ENCODE measurements at places on chromosomes 16 and 17.

DNA sequence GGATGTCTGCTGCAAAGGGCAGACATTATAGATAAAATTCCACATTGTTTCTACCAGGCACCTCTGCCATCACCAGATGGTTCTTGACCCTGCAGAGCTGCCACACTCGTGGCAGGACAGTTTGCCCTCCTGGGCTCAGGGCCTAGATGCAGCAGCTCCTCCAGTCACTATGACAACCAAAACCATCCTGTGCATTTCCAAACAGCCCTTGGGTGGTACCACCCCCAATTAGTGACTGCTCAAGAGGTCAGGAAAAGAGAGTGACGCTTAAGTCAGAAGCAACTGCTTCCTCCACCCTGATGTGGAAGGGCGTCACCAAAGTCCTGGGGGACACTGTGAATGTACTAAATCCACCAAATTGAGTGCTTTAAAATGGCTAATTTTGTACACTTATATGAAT, 109.2 kb downstream of the C16orf95 start:
- DNase-seq: no peak

DNA sequence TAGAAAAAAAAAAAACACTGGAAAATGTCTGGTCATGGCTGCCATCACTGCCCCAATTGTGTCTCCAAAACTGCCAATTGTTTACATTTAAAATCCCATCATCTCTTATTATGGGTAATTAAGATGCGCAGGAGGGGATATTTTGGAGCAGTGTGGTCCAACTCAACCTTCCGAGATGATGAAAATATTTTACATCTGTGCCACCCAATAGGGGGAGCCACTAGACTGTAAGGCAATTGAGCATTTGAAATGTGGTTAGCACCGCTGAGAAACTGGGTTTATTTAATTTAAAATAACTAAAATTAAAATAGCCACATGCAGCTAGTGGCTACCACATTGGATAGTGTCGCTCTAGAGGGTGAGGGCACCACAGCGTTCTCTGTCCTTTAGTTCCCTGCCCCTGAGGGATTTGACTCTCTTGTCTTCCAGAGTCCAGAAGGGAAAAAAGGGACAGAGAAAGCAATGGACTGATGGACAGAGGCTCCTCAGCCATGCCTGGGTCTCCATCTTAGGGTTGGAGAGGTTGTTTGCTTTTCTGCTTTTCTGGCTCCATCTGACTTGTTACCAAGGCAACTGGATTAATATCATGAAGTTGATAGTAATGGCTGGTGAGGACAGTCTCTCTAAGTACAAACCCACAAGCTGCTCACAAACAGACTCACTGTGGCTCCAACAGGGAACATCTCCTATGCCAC, 3.5 kb downstream of the MPO start:
- DNase-seq: no peak

GRCh38 chr16:59848296-59848695, 1114.2 kb upstream of the GOT2 start:
- no peak for DNase-seq

- DNase-seq: no peak
These were observed 57.8 kb downstream of the ENGASE start for GRCh38 chr17:79132271-79133064.

- no peak for DNase-seq
These were observed 21.1 kb downstream of the CSNK2A2 start for GRCh38 chr16:58176608-58177352.

- DNase-seq: no peak
These were observed 47.6 kb upstream of the PVALEF start for GRCh38 chr17:81117672-81118198.

All from H54 (cell line).